ENCODE measurements at places on chromosomes 4 and X.

GRCh38 chr4:43496188-43496587 lies 603.7 kb downstream of the GRXCR1 start:
- DNase-seq: no peak

- no peak for DNase-seq
These were observed 1.0 kb downstream of the CDS1 start for GRCh38 chr4:84583876-84584380.

DNA sequence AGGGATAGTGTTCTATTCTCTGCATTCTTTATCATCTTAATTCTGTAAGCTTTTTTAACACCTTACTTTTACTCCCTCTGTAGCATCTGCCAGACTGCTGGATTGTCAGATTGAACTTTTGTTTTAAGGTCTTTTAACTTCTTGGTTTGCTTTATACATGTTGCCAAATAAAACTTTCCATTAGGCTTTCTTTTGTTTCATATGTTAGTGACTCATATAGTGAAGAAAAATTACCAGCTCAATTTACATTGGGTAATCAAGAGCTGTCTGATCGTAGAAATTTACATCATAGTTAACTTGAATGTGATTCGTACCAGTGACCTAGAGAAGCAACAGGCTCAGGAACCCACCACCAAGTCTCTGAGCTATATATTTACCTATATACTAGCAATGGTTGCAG lies 28.5 kb upstream of the KLHL4 start:
- no peak for DNase-seq

DNA sequence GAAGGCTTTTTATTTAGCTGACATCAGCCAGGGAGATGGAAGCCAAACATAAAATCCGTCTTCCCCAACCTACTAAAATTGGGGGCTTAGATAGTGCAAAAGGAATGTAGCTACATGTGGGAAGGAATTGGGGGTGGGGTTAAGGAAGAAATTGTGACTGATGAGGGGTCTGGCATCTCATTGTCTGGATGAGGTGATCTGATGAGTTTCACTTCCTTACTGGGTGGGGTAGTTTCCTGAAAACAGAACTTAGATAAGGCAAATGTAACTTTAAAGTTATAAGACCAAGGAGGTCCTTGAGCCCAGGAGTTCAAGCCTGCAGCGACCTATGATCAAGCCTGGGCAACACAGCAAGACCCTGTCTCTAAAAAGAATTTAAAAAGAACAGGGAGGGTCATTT lies 105.5 kb upstream of the NEIL3 start:
- no peak for DNase-seq

GRCh38 chr4:56469489-56470210 lies 2.2 kb downstream of the SRP72 start:
- no peak for DNase-seq

DNA sequence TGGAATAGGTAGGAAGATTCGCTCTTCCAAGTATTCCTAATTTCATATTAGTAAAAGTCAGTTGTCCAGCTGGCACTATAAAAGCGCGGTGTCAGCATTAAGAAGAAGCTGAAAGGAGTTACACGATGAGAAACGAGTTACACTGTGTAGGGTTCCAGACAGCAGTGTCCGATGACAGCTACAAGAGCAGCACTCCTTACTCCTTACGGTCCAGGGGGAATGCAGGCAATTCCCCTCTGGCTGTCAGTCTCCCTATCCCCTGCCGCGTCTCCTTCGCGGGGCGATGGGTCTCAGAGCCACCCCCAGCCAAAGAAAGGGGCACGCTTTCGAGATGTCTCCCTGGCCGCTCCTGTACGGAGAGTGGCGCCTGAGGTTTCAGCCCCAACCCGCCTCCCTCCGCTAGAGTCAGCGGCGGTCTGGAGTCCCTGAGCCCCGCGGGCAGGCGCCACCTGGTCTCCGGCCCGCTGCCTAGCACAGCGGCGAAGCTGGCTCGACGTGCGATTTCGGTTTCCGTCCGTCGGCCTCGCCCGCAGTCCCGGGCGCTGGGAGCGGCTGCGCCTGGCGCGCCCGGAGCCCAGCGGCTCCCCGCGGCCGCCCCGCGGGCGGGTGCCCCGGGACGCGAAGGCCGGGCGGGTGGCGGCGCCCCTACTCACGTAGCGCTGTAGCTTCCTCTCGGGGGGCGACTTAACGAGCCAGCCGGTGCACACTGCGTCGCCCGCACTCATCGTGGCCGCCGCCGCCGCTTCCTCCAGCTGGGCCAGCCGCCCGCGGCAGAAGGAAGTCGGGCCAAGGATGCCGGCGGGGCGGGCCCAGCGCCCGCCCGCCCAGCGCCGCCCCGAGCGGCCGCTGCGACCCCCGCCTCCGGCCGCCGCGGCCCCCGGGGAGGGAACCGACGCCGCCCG lies at the start of gene GAB3:
TSS of gene GAB3 (minus strand) at position 777 of the 902 bp plus-strand sequence. CDS start at position 725, 52 bp downstream.
- no peak for DNase-seq

DNA sequence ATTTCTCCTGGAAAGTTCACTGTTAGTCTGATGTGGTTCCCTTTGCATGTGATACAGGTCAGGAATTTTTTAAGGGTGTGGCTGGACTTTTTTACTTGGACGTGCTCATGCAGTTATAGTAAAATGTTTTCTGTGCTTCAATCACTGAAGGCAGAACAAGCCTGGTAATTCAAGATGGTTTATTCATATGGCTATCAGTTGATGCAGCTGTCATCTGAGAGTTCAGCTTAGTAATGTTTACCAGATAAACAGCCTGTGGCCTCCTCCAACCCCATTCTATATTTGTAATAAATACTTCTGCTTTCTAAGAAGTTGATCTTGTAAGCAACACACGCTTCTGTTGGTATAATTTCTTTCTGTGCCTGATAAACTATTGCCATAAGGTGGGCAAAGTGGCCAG lies 2105.9 kb downstream of the ARAP2 start:
- DNase-seq: no peak

DNA sequence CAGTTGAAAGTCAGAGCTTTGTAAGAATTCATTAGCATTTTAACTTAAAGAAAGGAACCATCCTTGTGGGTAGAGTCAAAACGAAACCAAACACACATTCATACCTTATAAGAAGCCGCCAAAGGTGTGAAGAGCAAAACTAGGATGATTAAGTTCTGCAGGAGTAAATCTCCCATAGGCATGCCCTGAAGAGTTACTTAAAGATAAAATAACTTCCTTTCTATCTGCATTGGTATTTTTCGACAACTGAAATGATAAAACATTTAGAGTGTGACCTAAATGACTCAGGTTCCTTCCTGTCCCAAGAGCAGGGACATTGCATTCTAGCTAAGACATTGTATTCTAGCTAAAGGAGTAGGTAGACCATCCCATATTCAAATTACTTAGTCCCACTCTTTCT lies 75.3 kb downstream of the BCOR start:
- no peak for DNase-seq

DNA sequence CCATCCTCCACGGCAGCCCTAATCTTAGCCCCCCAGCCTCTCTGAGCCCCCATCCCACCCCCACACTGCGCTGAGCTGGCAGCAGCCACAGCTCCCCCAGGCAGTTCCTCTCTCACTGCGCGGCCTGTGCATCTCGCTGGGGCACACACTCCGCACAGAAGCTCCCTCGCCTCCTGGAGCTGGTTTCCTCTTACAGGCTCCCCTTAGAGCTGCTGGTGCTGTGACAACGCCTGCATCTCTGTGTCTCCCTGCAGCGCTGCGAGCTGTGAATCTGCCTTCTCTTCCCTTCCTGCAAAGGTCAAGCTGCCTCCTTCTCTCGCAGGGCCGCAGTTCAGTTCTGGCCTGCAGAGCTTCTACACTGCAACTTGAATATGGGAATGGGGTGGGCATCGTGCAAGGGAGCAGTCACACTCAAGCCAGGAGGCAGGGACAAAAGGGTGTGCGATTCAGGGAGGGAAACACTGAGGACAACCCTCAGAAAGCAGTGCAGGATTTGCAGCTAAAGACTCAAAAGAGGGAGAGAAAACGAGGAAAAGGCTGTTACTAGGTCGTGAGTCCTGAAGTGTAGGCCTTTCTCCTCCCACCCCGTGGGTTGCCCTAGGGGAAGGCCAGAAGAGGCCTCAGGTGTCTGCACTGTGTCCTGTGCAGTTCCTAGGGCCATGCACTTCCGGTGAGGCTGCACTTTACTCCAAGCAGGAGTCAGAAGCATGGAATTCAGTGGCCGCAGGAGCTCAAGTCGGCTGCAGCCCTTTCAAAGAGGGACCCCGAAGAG lies 87.0 kb downstream of the BCOR start:
- DNase-seq: no peak

DNA sequence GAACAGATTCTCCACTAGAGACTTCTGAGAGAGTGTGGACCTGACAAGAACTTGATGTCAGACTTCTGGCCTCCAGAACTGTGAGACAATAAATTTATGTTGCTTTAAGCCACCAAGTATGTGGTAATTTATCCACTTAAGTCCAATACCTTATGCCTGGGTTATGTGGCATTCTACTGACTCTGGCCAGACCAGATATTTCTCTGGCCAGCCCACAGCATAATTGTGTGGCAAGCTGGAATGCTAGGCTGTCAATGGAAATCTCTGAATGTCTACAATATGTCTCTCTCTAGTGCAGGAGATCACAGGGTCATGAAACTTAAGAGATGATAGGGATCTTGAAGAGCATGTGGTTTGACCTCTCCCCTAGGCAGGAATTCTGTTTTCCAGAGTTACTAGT lies 251.0 kb downstream of the ZNF674 start:
- no peak for DNase-seq

GRCh38 chrX:39689376-39690104 lies 408.2 kb downstream of the BCOR start:
- no peak for DNase-seq

- no peak for DNase-seq
These were observed 4.6 kb downstream of the PALLD start for GRCh38 chr4:168501407-168501806.

- no peak for DNase-seq
These were observed 54.2 kb downstream of the C4orf50 start for GRCh38 chr4:5964030-5964429.

DNA sequence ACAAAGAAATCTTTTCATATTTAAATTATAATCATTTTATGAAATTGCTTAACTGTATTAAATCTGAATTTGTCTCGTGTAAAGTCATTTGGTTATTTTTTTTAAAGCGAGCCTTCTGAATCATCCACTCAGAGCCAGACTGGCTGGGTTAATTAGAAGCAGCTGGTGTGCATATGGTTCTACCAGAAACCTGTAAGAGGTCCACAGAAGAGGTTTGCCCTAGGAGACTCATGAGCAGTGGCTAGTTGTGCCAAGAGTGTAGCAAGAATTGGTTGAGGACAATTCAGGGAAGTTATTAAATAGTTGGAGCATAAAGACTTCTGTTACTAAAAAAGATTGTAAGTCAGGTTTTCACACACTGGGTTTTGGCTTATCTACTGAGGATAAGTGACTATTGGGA lies 267.4 kb downstream of the IL1RAPL2 start:
- DNase-seq: no peak

- no peak for DNase-seq
These were observed 82.6 kb downstream of the LUZP4 start for GRCh38 chrX:115372152-115372551.

GRCh38 chr4:40405193-40405592 lies 70.1 kb downstream of the CHRNA9 start:
- no peak for DNase-seq

- DNase-seq: no peak
These were observed 27.5 kb upstream of the DUSP21 start for GRCh38 chrX:44816367-44816766.

DNA sequence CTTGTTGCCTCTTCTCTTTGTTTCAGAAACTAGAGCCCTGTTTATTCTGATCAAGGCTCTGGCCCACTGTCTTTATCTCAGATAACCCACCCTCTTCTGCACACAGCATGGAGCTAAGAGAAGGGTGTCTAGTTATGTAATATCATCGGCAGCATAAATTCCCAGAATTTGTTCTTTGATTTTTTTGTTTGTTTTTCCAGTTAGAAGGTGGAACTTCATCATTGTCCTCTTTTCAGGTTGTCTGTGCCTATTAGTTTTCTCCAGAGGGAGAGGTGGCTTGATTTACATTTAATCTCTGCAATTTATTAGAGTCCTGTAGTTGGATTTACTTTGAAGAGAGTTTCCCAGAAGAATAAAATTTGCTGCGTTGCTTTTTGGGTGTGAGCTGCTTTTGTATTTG lies 15.2 kb upstream of the F11 start:
- no peak for DNase-seq

DNA sequence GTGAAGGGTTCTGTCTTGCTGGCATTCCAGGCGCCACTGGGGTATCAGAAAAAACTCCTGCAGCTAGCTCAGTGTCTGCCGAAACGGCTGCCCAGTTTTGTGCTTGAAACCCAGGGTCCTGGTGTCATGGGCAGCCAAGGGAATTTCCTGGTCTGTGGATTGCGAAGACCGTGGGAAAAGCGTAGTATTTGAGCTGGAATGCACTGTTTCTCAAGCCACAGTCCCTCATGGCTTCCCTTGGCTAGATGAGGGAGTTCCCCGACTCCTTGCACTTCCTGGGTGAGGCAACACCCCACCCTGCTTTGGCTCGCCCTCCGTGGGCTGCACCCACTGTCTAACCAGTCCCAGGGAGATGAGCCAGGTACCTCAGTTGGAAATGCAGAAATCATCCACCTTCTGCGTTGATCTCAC lies 40.1 kb downstream of the NOP14 start:
- DNase-seq: no peak

GRCh38 chr4:155582971-155583437 lies 83.6 kb upstream of the GUCY1A1 start:
- no peak for DNase-seq

GRCh38 chr4:118284169-118284568 lies 68.6 kb downstream of the PRSS12 start:
- no peak for DNase-seq

DNA sequence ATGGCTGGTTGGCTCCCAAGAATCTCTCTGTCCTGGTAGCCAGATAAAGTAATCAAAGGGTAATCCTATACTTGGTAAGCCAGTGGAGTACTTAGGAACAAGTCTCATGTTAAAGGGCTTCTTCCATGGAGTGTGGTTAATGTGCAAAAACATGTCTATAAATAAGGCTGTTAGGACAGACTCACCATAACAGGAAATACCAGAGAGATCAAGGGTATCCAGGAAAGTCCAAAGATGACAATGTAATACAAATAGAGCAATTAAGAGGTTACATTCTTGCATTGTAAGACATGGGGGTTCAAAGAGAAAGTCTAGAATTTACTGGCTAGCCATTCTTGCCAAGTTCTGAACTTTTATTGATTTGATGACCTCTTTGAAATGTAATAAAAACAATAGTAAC lies 61.9 kb upstream of the ZCCHC13 start:
- DNase-seq: no peak

- DNase-seq: no peak
These were observed 169.0 kb downstream of the ZNF330 start for GRCh38 chr4:141389649-141390048.

DNA sequence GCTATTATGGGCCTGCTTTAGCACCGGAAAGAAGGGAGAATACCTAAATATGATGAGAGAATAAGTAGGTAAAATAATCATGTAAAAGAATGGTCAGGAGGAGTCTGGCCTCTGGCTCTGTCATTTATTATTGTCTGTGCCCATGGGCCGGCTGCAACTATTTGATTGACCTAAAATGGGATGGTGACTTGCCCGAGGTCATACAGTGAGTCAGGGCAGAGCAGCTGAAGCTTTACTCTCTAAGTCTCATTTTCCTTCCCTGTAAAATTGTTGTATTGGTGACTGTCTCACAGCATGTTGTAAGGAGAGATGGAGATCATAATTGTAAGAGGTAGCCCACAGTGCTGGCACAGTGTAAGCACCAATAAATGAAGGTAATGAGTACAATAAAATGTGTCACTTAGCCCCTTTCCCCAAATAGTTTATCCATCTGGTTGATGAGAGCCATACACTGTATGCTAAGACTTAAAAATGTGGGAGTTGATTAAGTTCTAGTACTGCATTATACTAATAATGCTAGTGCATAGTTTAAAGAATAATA lies 39.6 kb downstream of the RUFY3 start:
- no peak for DNase-seq
